Bronchial smooth muscle cell (primary cell): ENCODE measurements at places on chromosomes 6 and 20. TPM values are rescaled to one million over a fixed set of nuclear protein-coding genes. Genes with fewer than 3 reads are reported as not detected.

RSPO3 gene
- 0.77 and 2.7 TPM in 2 replicates for total RNA-seq

PPP1R16B gene
- total RNA-seq = under 0.01 TPM in 2 replicates

TRIM10 gene
- total RNA-seq = under 0.01 TPM in 1 of 2 replicates, not detected in the other

MUC22 gene
- total RNA-seq = not detected in 2 replicates

DAAM2 gene
- total RNA-seq = 2.3 and 4.7 TPM in 2 replicates

TSBP1 gene
- total RNA-seq = not detected in 2 replicates

PERP gene
- 18.6 and 29.8 TPM in 2 replicates for total RNA-seq

SRSF12 gene
- not detected in 2 replicates for total RNA-seq

BFSP1 gene
- total RNA-seq = 2.3 and 3.5 TPM in 2 replicates

NPBWR2 gene
- total RNA-seq = not detected in 2 replicates

COL11A2 gene
- total RNA-seq = 0.16 and 0.17 TPM in 2 replicates

SNAP91 gene
- total RNA-seq = not detected in 2 replicates

OR2H2 gene
- total RNA-seq = not detected in 2 replicates

PTCRA gene
- not detected in 2 replicates for total RNA-seq

DLK2 gene
- 0.26 and 0.63 TPM in 2 replicates for total RNA-seq

CYP24A1 gene
- under 0.01 and 0.09 TPM in 2 replicates for total RNA-seq

CST7 gene
- total RNA-seq = not detected in 2 replicates

CST5 gene
- not detected in 2 replicates for total RNA-seq

C20orf204 gene
- total RNA-seq = 0.47 and 0.60 TPM in 2 replicates

F13A1 gene
- total RNA-seq = not detected in 2 replicates

PPIL6 gene
- total RNA-seq = 1.4 and 3.5 TPM in 2 replicates

ADGRF1 gene
- total RNA-seq = under 0.01 TPM in 1 of 2 replicates, not detected in the other

MAS1L gene
- total RNA-seq = not detected in 2 replicates

PSMB9 gene
- total RNA-seq = 48.1 and 49.2 TPM in 2 replicates

SLPI gene
- total RNA-seq = 1.1 and 2.8 TPM in 2 replicates

RAD21L1 gene
- under 0.01 TPM in 1 of 2 replicates, not detected in the other for total RNA-seq

HNF4A gene
- not detected in 2 replicates for total RNA-seq

CD40 gene
- total RNA-seq = 0.52 and 0.95 TPM in 2 replicates

RBM24 gene
- total RNA-seq = 0.16 and 1.4 TPM in 2 replicates

TGM2 gene
- 12.6 and 118 TPM in 2 replicates for total RNA-seq

VWA7 gene
- total RNA-seq = 0.79 and 0.86 TPM in 2 replicates

BAK1 gene
- 6.3 and 6.9 TPM in 2 replicates for total RNA-seq

XKR7 gene
- not detected in 2 replicates for total RNA-seq

HDDC2 gene
- 56.9 and 61.7 TPM in 2 replicates for total RNA-seq

STMND1 gene
- total RNA-seq = not detected in 2 replicates

LATS1 gene
- 3.9 and 4.9 TPM in 2 replicates for total RNA-seq

KIAA1755 gene
- total RNA-seq = 3.3 and 4.1 TPM in 2 replicates

CASS4 gene
- total RNA-seq = 3.0 and 5.0 TPM in 2 replicates

NDRG3 gene
- total RNA-seq = 24.3 and 27.9 TPM in 2 replicates

PLCB1 gene
- total RNA-seq = 17.3 and 24.9 TPM in 2 replicates

C6orf58 gene
- 0.17 TPM in 1 of 2 replicates, not detected in the other for total RNA-seq

BTN1A1 gene
- under 0.01 TPM in 1 of 2 replicates, not detected in the other for total RNA-seq

C20orf144 gene
- under 0.01 and 0.16 TPM in 2 replicates for total RNA-seq

GATA5 gene
- not detected in 2 replicates for total RNA-seq

MCCD1 gene
- not detected in 2 replicates for total RNA-seq

SLC17A1 gene
- total RNA-seq = not detected in 2 replicates

EDN1 gene
- total RNA-seq = under 0.01 and 0.16 TPM in 2 replicates

FAM83C gene
- not detected in 2 replicates for total RNA-seq

SEL1L2 gene
- not detected in 2 replicates for total RNA-seq

AFDN gene
- 23.0 and 23.8 TPM in 2 replicates for total RNA-seq

VGLL2 gene
- total RNA-seq = not detected in 2 replicates

PDE10A gene
- 1.3 and 6.8 TPM in 2 replicates for total RNA-seq

EPB41L1 gene
- total RNA-seq = 12.0 and 12.4 TPM in 2 replicates

PPP1R14C gene
- total RNA-seq = 0.17 and 0.95 TPM in 2 replicates

HRH3 gene
- not detected in 2 replicates for total RNA-seq

VSTM2L gene
- total RNA-seq = 0.32 and 2.7 TPM in 2 replicates
